ENCODE measurements at places on chromosomes 3 and 15.
A peak's percentile ranks its signal among the peaks of the same experiment; 100 is the strongest.

DNA sequence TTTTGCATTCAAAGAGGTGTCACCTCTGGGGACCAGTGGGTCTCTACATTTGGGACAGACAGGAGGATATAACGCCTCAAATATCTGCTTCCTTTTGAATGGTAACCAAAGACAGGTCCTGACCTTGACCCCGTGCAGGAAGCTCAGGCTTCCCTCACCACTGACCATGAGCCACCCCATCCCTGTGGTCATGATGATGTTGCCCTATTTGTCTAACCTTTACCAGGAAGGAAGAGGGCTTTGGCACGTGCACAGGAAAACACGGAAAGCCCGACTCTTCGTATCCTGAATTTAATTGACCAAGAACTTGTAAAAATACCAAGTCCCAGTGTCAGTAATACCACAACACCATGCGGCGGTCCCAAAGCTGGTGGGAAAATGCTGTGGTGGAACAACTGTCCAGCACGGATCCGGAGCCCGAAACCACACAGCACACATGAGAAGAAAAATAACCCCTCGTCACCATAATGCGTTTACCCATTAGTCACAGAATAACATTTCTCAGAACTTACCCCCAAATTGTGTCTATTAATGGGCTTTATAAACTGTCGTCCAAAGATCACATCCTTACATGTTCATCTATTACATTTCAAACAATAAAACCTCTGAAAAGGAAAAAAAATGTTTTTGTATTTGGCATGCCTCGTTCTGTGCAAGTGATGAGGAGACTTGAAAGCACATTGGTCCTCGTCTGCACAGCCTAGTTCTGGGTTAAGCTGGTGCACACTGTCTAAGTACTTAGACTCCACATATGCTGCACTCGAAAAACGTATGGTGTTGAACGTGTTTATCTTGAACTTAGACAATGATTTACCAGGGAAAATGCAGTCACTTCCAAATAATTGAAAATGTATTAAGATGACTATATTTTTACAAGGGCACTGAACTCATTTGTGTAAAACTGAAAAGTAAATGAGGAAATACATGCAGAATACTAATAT lies 118.9 kb upstream of the IGF1R start:
- DNase-seq, result peak; percentile 67

GRCh38 chr3:38148311-38148882 lies 9.9 kb downstream of the MYD88 start:
- no peak for DNase-seq

- DNase-seq, result no peak
These were observed 23.3 kb downstream of the RUBCN start for GRCh38 chr3:197713477-197713822.

GRCh38 chr3:141499965-141500364 lies 13.1 kb downstream of the RASA2 start:
- no peak for DNase-seq

DNA sequence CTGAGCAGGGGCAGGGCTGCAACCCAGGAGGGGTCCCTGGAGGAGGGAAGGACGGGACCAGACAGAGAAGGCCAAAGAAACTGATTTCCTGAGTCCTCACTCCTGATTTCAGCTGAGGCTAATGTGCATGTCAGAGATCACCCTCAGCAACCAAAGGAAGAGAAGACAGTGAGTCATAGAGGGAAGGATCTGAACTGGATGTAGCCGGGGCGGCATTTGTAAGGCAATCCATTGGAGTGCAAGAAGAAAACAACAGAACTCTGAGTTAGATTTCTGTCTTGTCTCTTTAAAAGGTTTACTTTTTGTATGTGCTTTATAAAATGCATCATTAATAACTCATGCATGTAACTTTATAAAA lies 105.3 kb upstream of the AGBL1 start:
- no peak for DNase-seq
